Activated CD4-positive, alpha-beta memory T cell treated with anti-CD3 and anti-CD28 coated beads, Interleukin-2, amount 10 ng/mL, durations not matched to agents 7 days and 5 days (primary cell): ENCODE measurements at places on chromosomes 4 and X. TPM values are rescaled to one million over a fixed set of nuclear protein-coding genes. Genes with fewer than 3 reads are reported as not detected.

DNA sequence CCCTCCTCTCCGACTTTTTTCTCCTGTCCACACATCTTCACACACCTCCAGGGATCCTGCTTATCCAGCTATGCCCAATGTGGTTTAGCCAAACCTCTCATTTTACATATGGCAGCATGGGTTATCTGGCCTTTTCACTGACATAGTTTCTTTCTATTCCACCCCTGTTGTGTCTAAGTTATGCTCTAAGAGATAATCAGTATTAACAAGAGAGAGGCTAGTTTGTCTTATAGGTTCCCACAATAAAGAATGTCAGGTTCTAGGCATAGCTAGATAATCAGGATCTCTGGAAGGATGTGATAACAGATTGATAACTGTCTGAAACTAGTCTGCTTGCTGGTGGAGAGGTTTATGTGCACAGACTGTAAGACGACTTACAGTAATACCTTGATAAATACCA lies 7.7 kb upstream of the GALNT7 start:
- DNase-seq: no peak
- no peak overlapping the region for H3K27ac ChIP-seq
- H3K4me3 ChIP-seq: no peak overlapping the region
- no peaks in the 10 kb centered on the region for H3K27me3 ChIP-seq
- peaks cover under 1% of the 10 kb centered on the region for H3K4me1 ChIP-seq

PCSK1N gene
- total RNA-seq: 1.6 TPM

GRCh38 chr4:84790769-84791565 lies 175.5 kb downstream of the WDFY3 start:
- H3K27me3 ChIP-seq: peaks cover 2% of the 10 kb centered on the region
- no peak overlapping the region for H3K27ac ChIP-seq
- H3K36me3 ChIP-seq: no peaks in the 10 kb centered on the region

RXFP1 gene
- total RNA-seq: not detected

IL13RA1 gene
- total RNA-seq: not detected

DIPK2B gene
- not detected for total RNA-seq

ARR3 gene
- total RNA-seq: not detected

GAB3 gene
- total RNA-seq: 10.5 TPM

GRCh38 chr4:138110815-138111214 lies 131.3 kb downstream of the SLC7A11 start:
- H3K4me3 ChIP-seq: no peak overlapping the region
- no peak overlapping the region for H3K27ac ChIP-seq
- H3K27me3 ChIP-seq: no peaks in the 10 kb centered on the region
- no peaks in the 10 kb centered on the region for H3K36me3 ChIP-seq

DNA sequence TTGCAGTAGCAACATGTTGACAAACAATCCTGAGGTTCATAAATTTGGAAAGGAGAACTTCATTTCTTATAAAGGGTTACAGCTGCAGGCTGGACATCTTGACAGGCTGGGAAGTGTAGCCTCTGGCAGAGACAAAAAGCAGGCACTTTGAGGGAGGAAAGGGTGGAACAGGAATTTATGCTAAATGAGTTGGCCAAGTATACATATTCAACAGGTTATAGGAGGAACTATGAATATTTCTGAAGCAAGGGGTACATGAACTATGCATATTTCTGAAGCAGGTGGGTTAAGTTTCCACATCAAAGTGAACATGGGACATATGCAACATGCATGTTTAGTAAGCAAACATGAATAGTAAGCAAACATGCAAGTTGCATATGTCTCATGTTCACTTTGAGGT lies 1.6 kb upstream of the ANTXR2 start:
- DNase-seq: no peak
- no peaks in the 10 kb centered on the region for H3K27me3 ChIP-seq
- peaks cover 40% of the 10 kb centered on the region for H3K36me3 ChIP-seq
- no peak overlapping the region for H3K4me3 ChIP-seq
- H3K4me1 ChIP-seq: peaks cover 74% of the 10 kb centered on the region

- H3K36me3 ChIP-seq: peaks cover 51% of the 10 kb centered on the region
- peak; percentile 52 for DNase-seq
- peak overlapping the region; percentile 89 for H3K27ac ChIP-seq
- peak overlapping the region; percentile 49 for H3K4me3 ChIP-seq
- H3K27me3 ChIP-seq: no peaks in the 10 kb centered on the region
These were observed 59.9 kb downstream of the GK start for GRCh38 chrX:30713061-30713525.

PPEF2 gene
- total RNA-seq: 0.15 TPM

BEX5 gene
- total RNA-seq: 5.2 TPM

DNA sequence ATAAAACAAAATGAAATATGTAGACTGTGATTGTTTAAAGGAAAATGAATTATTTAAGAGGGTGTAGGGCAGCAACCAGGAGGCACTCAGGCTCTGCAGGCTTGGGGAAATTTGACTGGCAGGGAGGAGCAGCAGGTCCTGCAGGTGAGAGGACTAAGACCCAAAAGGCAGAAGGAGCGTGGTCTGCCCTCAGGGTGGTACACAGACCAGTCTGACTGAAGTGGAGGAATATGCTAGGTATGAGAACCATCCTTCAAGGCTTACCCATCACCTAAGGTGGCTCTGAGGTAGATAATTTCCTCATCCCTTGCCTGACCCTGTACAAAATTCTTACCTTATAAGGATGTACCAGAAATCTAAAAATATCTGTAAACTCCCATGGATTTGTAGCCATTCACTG lies 261.3 kb upstream of the RASGEF1B start:
- no peak overlapping the region for H3K4me3 ChIP-seq
- H3K4me1 ChIP-seq: no peaks in the 10 kb centered on the region
- H3K27me3 ChIP-seq: peaks cover 12% of the 10 kb centered on the region
- no peak overlapping the region for H3K27ac ChIP-seq
- H3K36me3 ChIP-seq: no peaks in the 10 kb centered on the region

EGFL6 gene
- 3.8 TPM for total RNA-seq

- no peak overlapping the region for H3K27ac ChIP-seq
- DNase-seq: no peak
- H3K4me1 ChIP-seq: no peaks in the 10 kb centered on the region
- H3K27me3 ChIP-seq: no peaks in the 10 kb centered on the region
These were observed 58.6 kb upstream of the TLL1 start for GRCh38 chr4:165814256-165815020.

DNA sequence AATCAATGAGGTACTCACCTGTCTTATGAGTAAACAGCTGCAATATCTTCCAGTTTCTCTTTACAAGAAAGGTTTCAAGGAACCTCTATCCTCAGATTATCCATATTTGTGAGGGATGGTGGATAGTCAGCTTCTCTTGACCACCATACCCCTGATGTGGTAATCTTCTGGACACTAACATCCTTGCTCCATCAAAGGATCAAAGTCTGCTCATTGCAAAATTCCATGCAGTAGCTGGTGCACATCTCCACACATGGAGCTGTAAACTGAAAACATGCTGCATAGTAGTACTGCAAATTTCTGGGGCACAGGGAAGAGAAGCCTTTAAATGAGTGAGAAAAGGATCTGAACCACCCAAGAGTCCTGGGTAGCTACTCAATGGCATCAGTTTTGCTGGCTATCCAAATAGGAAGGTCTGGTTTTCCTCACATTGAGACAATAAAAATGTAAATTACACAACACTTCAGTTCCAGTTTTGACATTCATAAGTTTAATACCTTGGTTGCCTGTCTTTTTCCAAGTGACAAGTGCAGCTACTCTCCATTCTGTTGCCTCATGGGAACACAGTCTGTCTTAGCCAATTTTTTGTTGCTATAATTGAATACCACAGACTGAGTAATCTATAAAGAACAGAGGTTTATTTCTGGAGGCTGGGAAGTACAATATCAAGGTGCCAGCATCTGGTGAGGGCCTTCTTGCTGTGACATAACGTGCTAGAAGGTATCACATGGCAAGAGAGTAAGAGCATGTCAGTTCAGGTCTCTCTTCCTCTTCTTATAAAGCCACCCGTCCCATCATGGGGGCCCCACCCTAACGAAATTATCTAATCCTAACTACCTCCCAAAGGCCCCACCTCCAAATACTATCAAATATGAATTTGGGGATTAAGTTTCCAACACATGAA lies 34.4 kb upstream of the ARHGEF6 start:
- DNase-seq: no peak
- H3K27ac ChIP-seq: no peak overlapping the region
- H3K4me3 ChIP-seq: no peak overlapping the region
- peaks cover 15% of the 10 kb centered on the region for H3K36me3 ChIP-seq

GRCh38 chr4:40055863-40056715 lies 561 bp upstream of the N4BP2 start:
- H3K27me3 ChIP-seq: no peaks in the 10 kb centered on the region
- peaks cover 37% of the 10 kb centered on the region for H3K4me1 ChIP-seq
- H3K36me3 ChIP-seq: peaks cover 22% of the 10 kb centered on the region
- DNase-seq: peak; percentile 68
- peak overlapping the region; percentile 99 for H3K27ac ChIP-seq

UGT2B28 gene
- total RNA-seq: not detected

- no peaks in the 10 kb centered on the region for H3K36me3 ChIP-seq
- H3K4me1 ChIP-seq: no peaks in the 10 kb centered on the region
- H3K4me3 ChIP-seq: no peak overlapping the region
- no peak for DNase-seq
These were observed 123.5 kb downstream of the GABRB1 start for GRCh38 chr4:47154816-47155370.

DNA sequence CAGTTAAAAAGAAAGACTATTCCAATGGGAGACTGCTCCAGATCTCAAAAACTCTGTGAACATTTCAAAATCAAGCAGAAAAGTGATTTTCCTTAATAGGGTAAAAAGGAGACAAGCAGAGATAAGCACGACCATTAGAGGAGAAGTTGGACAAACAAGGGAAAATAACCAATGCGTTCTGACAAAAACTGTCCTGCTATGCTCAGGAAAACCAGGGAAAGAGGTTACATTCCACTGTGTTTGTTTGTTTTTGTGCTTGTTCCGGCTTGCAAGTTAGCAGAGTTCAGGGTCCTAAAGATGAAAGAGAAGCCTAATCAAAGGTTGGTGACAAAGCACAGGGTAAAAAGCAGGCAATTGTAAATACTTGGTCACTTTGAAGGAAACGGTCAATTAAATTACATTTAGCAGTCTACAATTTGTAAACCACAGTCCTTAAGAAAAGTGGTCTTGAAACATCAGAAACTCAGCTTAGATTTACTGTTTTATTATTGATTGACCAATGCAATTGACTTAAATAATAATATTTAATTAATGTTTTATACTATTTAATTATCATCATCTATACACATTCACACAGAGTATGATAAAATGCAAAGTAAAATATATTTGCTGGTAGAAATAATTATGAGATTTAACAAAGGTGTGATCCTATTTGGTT lies 186.2 kb upstream of the CPXCR1 start:
- H3K36me3 ChIP-seq: no peaks in the 10 kb centered on the region
- no peaks in the 10 kb centered on the region for H3K4me1 ChIP-seq
- H3K4me3 ChIP-seq: no peak overlapping the region
- no peak overlapping the region for H3K27ac ChIP-seq

GRCh38 chrX:24081661-24082154 lies 27.0 kb downstream of the EIF2S3 start:
- H3K4me1 ChIP-seq: peaks cover 14% of the 10 kb centered on the region
- no peak overlapping the region for H3K27ac ChIP-seq
- no peaks in the 10 kb centered on the region for H3K27me3 ChIP-seq
- DNase-seq: peak; percentile 63
- H3K36me3 ChIP-seq: peaks cover 13% of the 10 kb centered on the region

AMTN gene
- total RNA-seq: not detected

DDIT4L gene
- 1.3 TPM for total RNA-seq

MAGEB10 gene
- total RNA-seq: not detected

DNA sequence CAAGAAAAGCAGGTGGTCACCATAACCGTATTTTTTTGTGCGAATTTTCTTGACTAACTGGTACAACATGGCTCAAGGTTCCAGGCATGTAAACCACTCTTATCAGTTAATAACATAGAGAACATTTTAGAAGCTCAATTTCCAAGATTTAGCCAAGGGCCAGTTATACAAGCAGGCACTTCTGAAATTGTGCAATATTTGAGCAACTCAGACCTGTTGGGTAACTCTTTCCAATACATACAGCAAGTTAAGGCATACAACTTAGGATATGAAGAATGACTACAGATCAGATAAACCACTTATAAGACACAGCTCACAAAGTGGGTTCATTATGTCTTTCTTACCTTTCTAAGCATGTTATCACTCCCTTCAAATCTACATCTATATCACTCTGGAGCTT lies 43.9 kb downstream of the ZNF280C start:
- no peak overlapping the region for H3K27ac ChIP-seq
- no peaks in the 10 kb centered on the region for H3K4me1 ChIP-seq
- no peak overlapping the region for H3K4me3 ChIP-seq
- H3K36me3 ChIP-seq: peaks cover 12% of the 10 kb centered on the region
- no peaks in the 10 kb centered on the region for H3K27me3 ChIP-seq
- DNase-seq: no peak

PALLD gene
- 5.4 TPM for total RNA-seq

DNA sequence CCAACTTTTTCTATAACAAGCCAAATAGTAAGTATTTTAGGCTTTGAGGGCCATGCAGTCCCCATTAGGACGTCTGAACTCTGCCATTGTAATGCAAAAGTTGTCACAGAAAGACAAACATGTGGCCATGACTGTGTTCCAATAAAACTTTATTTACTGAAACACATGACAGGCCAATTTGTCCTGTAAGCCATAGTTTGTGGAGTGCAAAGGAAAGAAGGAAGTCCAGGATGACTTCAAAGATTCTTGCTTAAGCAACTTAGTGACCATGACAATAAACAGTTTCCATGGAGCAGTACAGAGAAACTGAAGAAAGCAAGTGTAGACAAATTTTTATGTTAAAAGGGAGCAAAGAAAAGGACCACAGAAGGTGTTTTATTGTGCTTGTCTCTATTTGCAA lies 35.0 kb upstream of the MYOZ2 start:
- peaks cover 2% of the 10 kb centered on the region for H3K4me1 ChIP-seq
- H3K27ac ChIP-seq: no peak overlapping the region
- no peak for DNase-seq
- H3K27me3 ChIP-seq: peaks cover under 1% of the 10 kb centered on the region
- H3K4me3 ChIP-seq: no peak overlapping the region
- H3K36me3 ChIP-seq: no peaks in the 10 kb centered on the region

DNA sequence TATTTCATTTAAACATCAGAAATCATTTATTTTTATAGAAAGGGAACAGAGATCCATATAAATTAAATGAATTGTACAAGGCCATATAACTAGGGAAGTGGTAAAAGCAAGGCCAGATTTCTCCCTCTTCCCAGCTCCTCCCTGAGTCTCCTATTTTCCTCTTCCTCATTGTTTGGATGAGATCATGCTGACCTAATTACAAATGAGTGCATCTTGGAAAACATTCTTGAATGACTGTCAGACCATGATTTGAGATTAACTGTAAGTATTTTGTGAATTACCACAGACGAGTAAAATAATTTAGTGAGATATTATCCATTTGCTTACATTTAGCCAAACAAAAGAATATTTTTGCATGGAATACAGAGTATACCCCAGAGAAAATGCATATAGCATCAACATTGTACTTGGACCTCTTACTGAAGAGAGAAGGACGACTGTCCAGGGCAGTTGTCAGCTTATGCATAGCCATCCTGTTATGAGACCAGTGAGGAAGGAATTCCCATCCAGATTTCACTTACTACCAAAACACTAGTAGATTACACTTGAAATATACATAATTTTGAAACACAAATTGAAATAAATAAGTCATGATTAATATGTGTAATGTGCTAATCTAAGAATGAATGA lies 47.3 kb downstream of the SLAIN2 start:
- H3K36me3 ChIP-seq: peaks cover 23% of the 10 kb centered on the region
- no peak for DNase-seq
- no peak overlapping the region for H3K27ac ChIP-seq
- no peak overlapping the region for H3K4me3 ChIP-seq
- H3K27me3 ChIP-seq: no peaks in the 10 kb centered on the region
- no peaks in the 10 kb centered on the region for H3K4me1 ChIP-seq

- no peak for DNase-seq
- H3K27me3 ChIP-seq: peaks cover 9% of the 10 kb centered on the region
- no peak overlapping the region for H3K4me3 ChIP-seq
- no peaks in the 10 kb centered on the region for H3K36me3 ChIP-seq
- H3K27ac ChIP-seq: no peak overlapping the region
These were observed 7.9 kb upstream of the KLHL8 start for GRCh38 chr4:87228262-87228860.
